ENCODE measurements at places on chromosomes 2 and 18.

DNA sequence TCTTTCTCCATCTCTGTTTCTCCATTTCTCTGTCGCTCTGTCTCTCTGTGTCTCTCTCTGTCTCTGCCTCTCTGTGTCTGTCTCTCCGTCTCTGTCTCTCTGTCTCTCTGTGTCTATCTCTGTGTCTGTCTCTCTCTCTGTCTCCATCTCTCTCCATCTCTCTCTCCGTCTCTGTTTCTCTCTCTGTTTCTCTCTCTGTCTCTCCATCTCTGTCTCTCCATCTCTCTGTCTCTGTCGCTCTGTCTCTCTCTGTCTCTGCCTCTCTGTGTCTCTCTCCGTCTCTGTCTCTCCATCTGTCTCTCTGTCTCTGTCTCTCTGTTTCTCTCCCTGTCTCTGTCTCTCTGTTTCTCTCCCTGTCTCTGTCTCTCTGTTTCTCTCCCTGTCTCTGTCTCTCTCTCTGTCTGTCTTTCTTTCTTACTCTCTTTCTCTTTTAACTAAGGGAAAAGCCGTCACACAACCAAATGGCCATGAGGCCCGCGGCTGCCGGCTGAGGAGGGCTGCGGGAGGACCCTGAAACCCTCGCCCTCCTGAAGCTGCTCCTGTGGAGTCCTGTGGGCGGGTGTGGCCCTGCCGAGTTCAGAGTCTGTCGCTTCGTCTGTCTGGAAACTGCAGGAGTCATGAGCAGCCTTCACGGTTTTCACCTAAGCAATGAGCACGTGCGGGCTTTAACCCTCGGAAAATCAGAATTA, 29.3 kb downstream of the NFATC1 start:
- DNase-seq, result no peak

DNA sequence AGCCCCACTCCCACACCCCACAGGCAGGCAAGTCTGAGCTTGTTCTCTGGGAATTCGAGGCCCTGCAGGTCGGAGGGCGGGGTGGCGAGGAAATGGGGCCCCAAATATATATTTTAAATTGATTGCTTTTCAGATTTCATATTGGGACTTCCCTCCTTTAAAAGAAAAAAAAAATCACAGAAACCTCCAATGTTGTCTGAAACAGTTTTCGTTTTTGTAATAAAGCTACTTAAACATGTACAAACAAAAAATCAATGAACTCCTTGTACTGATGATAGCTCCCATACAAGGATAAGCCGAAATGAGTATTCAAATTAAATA, 21.5 kb downstream of the THNSL2 start:
- DNase-seq, result no peak

GRCh38 chr18:79487801-79488201, 92.1 kb downstream of the NFATC1 start:
- DNase-seq, result no peak

DNA sequence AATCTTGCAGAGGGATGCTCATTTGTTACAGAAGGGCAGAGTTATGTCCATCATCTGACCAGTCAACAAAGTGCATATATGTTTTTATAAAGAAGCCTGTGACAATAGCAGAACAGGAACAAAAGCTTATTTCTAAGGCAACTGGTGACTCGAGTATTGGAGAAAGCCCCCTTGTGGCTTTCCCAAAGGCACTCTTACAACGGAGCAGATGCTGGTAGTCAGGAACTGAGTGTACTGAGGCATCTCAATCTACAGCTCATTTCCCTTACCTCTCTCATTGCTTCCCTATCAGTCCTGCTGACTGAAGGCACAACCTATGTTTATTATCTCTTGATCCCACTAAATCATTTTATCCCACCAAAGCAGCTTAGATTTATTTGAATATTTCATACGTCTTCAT, 557.1 kb upstream of the CHAC2 start:
- no peak for DNase-seq

DNA sequence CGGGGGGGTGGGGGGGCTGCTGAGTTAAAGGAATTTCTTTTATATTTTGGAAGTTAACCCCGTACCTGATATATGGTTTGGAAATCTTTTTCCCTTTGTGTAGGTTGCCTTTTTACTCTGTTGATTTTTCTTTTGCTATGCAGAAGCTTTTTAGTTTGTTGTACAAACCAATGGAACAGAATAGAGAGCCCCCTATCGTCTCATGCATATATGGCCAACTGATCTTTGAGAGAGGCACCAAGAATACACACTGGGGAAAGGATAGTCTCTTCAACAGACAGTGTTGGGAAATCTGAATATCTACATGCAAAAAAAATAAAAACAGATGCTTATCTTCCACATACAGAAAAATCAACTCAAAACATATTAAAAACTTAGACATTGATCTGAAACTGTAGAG, 647.8 kb upstream of the KLHL29 start:
- no peak for DNase-seq

DNA sequence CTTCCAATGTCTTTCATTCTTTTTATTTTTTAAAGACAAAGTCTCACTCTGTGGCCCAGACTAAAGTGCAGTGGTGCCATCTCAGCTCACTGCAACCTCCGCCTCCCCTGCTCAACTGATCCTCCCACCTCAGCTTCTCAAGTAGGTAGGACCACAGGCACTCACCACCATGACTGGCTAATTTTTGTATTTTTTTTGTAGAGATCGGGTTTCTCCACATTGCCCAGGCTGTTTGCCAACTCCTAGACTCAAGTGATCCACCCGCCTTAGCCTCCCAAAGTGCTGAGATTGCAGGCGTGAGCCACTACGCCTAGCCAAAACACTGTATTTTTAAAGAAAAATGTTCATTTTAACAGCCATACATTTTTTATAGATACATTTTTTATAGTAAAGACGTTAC, 12.7 kb downstream of the GCKR start:
- DNase-seq, result no peak

DNA sequence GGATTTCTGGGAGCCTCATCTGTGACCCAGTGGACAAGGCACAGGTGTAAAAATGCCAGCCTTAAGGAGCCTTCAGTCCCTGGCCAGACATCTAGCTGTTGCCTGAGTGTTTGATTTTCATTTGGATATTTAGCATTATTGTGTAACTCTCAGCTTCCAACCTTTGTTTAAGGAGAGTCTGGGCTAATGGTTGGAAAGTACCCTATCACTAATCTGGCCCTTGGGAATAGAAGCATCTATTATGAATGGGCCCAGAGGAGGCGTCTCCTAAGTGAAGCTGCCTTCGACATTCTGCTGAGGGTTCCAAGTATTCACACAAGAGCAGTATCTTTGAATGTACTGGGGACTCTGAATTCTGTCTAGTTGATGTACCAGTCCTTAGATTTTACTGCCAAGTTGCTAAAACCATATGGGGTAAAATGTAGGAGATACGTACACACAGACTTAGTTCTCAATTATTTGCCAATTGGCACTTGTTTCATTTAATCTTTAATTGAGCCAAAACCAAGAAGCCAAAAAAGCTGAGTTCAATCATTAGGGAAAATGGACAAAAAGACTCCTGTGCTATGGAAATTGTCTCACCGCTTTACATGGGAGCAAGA, 7.2 kb upstream of the ANKRD29 start:
- no peak for DNase-seq

Measured in activated effector memory CD4-positive, alpha-beta T cell treated with Interleukin-2 at 50 U/mL for 16 hours (primary cell).